Daoy (cell line): ENCODE measurements at places on chromosomes 16 and 17. TPM values are rescaled to one million over a fixed set of nuclear protein-coding genes. Genes with fewer than 3 reads are reported as not detected.

Gene SALL1
- total RNA-seq: 0.48 and 0.57 TPM in 2 replicates

Gene RABEP1
- 36.9 and 45.7 TPM in 2 replicates for total RNA-seq

Gene GNGT2
- not detected in 2 replicates for total RNA-seq

Gene TNRC6C
- 2.7 and 2.8 TPM in 2 replicates for total RNA-seq

Gene GLP2R
- total RNA-seq: 0.63 and 0.91 TPM in 2 replicates

Gene MYH2
- not detected in 2 replicates for total RNA-seq

Gene KRTAP1-1
- 1.5 TPM in 1 of 2 replicates, not detected in the other for total RNA-seq

Gene CSH1
- not detected in 2 replicates for total RNA-seq

Gene FOXK2
- 18.2 and 23.1 TPM in 2 replicates for total RNA-seq
